Hippocampal formation (tissue), 2 donors: ENCODE measurements at places on chromosomes 16 and 17.

DNA sequence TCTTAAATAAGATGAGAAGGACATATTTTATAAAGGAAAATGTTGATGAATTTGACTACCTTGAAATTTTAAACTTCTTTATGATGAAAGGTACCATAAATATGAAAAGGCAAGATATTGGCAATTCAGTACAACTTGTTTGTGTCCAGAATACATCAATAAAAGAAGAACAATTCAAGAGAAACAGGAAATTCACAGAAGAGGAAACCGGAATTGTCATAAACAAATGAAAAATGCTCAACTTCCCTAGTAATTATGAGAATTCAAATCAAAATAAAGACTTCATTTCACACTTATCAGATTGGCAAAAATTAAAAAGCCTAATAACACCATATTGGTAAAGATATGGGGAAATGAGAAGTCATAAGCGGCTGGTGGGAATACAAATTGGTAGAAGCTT lies 54.3 kb downstream of the WSB1 start:
- no peak for DNase-seq

DNA sequence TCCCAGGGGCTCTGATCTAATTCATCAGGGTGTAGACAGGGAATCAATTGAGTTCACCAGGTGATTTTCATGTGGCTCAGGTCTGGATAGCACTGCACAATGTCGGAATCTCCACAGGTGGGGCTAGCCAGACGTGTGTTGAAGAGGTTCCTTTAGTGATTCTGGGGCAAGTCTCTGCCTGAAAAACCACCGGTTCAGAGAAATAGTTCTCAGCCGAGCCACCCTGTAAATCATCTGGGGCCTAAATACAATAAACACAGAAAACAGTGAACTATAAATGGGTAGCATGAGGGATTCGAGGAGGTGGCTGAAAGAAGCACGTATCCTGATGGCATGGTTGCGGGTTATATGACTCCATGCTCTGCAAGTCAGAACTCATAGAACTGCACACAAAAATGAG lies 21.3 kb downstream of the ASPA start:
- no peak for DNase-seq

DNA sequence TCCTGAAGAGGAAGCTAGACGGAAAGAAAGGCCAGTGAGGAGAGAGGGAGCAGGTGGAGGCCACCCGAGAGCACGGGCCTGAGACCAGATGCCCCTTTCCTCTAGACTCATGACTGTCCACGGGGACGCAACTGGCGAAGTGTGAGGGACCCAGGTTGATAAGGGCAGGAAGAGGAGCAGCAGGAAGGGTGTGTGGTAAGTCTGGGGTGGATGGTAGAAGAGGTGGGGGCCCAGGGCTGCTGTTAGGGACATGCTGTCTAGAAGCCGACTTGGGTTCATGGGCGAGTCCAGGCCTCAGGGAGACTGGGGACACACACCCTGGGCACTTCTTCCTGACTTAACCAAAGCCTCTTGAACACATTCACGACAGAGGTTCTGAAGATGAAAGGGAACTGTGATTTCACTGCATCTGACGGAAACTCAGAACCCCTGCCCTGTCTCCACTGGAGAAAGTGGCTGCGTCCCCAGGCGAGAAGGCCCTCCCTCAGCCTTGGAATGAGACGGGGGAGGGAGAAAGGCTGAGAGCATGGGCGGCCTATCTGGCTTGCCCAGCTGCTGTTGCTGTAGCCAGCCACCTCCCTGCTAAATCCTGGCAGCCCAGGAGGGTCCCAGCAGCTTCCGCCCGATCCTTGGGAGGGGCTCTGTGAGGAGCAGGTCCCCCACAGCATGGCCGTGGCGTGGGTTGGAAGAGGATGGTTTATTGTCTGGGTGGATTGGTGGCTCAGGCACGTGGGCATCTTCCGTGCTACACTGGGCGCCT lies 6.0 kb downstream of the HIC1 start:
- no peak for DNase-seq

GRCh38 chr16:11004351-11004750 lies 60.0 kb downstream of the CLEC16A start:
- no peak for DNase-seq

DNA sequence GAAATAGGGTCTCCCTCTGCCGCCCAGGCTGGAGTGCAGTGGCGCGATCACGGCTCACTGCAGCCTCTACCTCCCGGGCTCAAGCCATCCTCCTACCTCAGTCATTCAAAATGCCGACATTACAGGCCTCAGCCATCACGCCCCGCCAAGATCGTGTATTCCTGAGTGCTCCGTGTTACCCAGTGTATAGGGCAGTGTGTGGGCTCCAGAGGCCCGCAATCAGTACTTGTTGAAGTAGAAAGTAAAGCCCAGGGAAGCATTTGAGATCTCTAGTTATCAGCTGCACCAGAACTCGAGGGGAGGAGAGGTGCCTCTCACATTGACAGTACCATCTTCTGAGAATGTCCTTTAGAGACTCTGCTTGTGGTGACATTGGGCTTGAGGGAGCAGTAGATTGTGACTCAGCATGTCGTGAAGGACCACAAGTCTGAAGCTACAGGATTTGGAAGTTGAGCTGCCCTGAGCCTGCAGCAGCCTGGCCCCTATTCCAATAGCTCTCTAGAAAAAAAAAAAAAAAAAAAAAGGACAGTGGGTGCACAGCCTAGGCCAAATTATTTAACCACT lies 1.1 kb upstream of the PRPSAP1 start:
- no peak for DNase-seq

- DNase-seq: no peak
These were observed 59.6 kb upstream of the ENPP7 start for GRCh38 chr17:79671085-79671694.

- DNase-seq: peak; percentile 12
These were observed 94.8 kb upstream of the CBX4 start for GRCh38 chr17:79933863-79934652.

- no peak for DNase-seq
These were observed 132.2 kb upstream of the NACA2 start for GRCh38 chr17:61723183-61723582.

DNA sequence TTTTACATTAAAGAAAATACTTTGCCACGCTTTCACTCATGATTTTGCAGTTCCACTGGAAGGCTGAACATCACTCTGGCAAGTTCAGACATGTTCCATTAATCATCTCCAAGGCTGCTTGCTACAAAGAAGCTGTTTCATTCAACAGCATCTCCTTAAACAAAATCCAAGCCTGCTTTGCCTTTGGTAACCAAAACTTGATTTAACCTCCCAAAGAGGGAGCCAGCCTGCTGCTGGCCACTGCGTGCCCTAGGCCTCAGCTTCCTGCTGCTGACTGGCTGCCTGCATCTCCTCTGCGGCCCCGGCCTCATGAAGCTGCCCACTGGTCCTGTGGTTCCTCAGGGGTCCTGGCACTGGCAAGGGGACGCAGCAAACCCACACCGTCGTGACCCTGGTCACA lies 31.8 kb downstream of the ANKRD11 start:
- no peak for DNase-seq

- no peak for DNase-seq
These were observed 11.5 kb downstream of the NHERF1 start for GRCh38 chr17:74759941-74760340.

DNA sequence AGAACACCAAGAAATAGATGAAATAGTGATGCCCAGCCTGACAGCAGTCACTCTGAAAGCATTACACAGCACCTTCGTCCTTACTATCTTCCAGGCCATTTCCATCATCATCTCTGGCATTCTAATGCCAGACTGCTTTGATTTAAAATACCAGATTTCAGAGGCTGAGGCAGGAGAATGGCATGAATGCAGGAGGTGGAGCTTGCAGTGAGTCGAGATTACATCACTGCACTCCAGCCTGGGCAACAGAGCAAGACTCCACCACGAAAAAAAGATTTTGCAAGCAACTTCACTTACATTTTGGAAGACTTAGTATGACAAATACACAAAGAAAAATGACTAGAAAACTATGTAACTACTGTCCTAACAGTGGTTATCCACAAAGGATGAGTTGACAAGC lies 244.0 kb downstream of the CPPED1 start:
- no peak for DNase-seq

DNA sequence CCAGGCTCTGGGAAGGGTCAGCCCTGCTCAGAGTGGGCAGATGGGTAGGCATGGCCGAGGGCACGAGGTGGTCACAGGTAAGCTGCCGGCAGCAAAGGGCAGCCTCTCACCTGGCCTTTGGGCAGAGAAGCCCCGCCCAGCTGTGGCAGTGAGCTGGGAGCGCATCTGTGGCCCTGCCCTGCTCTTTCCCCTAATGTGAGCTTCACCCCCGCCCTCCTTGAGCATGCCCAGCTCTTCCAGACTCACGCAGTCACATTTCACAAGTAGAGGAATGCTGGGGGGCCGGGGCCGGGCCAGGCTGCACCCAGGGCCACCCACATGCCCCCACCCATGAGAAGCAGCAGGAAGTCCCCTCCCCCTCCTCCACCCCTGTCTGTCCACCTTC lies 40.7 kb upstream of the SLC38A10 start:
- DNase-seq: no peak

DNA sequence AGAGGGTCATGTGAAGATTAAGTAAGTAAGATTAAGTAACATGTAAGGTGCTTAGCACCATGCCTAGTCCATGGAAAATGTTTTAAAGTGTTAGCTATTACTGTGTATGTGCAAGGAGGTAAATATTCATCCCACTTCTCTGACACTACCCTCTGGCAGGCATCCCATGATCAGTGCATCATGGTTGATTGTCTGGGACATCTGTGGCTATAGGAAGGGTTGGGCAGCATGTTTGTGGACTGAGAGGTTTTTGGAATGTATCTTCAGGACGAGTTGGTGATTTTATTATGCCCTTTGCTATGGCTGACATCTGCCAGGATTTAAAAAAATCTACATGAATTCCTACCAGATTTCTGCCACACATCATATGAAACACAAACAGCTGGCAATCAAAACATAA lies 6.5 kb upstream of the TAOK1 start:
- DNase-seq: no peak

DNA sequence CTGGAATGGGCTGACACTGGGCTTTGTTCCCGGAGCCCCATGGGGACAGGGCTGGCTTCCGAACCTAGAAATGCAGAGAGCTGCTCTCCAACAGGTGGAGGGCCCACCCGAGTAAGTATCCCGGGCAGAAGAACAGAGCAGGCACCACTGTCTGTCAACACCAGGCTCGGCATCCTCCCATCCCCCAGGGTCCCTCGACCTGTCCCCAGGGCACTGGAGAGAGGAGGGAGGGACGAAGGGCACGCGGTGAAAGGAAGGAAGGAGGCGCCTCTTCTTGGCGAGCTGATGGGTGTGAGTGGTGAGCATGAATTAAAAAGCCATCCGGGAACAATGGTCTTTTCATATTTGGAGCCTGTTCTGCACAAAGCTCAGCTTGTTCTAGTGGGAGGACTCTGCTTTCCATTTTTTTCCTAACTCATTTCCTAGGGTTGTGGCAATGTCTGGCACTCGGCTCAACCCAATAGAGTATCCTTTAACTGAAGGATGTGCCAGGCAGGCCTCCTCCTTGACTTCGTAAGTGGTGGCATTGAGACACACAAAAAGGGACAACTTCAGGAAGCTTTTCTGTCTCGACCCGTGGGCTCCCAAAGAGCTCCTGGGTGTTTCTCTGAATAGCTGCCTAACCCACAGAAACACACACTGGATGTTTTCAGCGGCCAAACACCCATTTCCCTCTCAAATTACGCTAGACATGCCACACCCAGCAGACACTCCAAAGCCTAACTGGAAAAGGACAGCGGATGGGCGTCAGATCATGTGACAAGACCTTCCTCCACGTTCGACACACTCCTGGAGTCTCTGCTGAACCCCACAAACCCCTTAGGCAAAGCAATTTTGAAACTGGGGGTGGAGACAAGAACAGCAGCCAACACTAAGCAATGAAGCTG lies 47.7 kb downstream of the ZFHX3 start:
- DNase-seq: peak; percentile 78

DNA sequence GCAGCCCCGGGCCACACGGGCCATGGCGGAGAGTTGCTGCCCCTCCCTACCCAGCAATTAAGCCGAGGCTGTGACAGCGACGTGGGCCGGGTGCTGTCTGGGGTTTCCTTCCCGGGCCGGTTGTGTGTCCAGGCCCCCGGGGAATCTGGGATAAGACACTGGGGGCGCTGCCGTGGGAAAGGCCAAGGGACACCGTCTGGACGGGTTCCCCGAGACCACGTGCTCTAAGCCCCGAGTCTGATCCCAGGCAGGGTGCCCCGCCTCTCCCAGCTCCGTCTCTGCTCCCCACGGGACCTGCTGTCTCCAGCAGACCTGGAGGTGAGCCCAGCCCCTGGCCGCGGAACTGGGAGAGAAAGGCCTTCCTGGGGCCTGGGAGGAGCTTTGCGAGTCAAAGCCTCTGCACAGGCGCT lies 92.2 kb downstream of the IRX3 start:
- peak; percentile 39 for DNase-seq

DNA sequence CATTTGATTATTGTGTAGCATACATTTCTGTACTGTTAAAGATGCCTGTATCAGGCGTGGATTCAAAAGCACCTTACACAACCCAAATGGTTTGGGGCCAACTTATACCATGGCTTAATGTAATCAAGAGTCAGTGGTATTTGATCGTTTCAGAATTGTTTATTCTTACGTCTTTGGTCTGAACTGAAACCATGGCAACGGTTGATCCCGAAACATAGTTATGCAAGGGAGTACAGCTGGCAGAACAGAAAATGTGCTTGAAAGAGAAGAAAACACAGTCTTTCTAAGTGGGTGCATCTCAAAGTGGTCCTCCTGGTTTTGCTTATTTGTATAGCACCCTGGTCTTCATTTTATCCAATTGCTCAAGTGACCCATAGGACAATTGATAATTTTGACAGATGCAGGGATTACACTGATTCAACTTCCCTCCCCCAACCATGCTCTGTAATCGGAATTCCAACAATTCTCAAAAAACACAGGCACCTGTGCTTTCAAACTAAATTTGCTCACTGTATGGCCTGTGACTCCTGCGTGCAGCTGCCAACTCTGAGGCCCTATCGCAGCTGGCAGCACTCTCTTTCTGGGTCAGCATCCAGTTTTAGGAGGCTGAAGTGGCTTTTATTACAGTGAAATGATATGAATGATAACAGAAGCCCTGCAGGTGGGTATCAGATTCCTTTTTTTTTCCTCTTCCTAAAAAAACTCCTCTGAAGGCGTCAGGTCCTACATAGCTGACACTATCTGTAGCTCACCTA lies 77.0 kb upstream of the AXIN2 start:
- no peak for DNase-seq

GRCh38 chr16:78832100-78832499 lies 732.6 kb downstream of the WWOX start:
- DNase-seq: no peak

GRCh38 chr16:85680352-85680944 lies 8.3 kb downstream of the GINS2 start:
- DNase-seq: no peak

- no peak for DNase-seq
These were observed 2.9 kb downstream of the SLC38A8 start for GRCh38 chr16:84039696-84040095.

- no peak for DNase-seq
These were observed 28.4 kb downstream of the CDH13 start for GRCh38 chr16:82655072-82655714.

GRCh38 chr17:82901856-82902255 lies 62.0 kb upstream of the ZNF750 start:
- DNase-seq: no peak
